ENCODE measurements at places on chromosomes 4 and X.

- DNase-seq = no peak
Observed at GRCh38 chr4:742096-742741, 36.6 kb downstream of the PCGF3 start.

GRCh38 chr4:154686838-154687237, 57.0 kb upstream of the LRAT start:
- no peak for DNase-seq

- DNase-seq = no peak
Observed at GRCh38 chr4:120083152-120083551, 16.5 kb upstream of the MAD2L1 start.

GRCh38 chrX:25207803-25208475, 192.2 kb upstream of the ARX start:
- DNase-seq = no peak

DNA sequence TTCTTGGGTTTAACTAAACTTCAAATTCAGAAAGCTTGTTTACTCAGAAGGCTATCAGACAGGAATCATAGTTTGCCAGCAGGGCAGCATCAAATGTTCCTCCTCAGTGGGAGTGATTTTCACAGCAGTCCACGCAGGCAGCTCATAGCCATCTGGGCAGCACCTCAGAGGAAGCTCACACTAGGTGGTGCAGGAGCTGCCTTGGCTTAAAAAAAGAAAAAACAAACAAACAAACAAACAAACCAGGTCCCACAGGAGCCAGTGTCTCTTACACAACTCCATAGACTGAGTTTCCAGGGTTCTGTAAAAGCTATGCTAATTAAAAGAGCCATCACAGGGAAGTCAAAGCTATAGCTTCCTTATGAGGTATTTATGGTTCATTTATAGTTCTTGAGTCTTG, 10.5 kb upstream of the KLHL5 start:
- DNase-seq = no peak

- no peak for DNase-seq
Observed at GRCh38 chr4:107044170-107044569, 8.1 kb upstream of the DKK2 start.

GRCh38 chr4:143186649-143187048, 1.9 kb downstream of the USP38 start:
- DNase-seq = no peak

DNA sequence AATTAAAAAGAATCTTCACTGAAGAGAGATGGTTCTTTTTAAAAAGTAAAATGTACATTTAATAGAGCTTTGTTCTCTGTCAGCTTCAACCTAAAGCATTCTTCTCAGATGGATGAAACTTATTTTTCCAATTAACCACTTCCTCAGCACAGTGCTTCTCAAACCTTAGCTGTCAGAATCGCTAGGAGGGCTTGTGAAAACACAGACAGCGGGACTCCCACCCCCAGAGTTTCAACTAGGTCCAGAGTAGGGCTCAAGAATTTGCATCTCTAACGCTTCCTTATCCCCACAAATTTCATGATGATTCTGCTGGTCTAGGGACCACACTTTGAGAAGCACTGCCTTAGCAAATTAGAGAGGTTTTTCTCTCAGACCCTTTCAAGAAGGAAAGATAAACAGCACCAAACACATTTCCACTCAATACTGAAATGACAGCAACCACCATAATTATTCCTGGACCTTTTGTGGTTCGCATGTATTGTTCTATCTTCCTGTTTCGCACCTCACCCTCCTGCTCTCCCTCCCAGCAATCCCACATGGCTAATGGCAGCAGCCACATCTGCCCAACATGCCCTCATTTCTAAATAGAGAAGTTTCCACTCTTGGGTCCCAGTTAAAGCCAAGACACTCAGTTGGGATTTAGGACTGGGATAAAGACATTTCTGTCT, 73.2 kb downstream of the ZNF827 start:
- DNase-seq = no peak

DNA sequence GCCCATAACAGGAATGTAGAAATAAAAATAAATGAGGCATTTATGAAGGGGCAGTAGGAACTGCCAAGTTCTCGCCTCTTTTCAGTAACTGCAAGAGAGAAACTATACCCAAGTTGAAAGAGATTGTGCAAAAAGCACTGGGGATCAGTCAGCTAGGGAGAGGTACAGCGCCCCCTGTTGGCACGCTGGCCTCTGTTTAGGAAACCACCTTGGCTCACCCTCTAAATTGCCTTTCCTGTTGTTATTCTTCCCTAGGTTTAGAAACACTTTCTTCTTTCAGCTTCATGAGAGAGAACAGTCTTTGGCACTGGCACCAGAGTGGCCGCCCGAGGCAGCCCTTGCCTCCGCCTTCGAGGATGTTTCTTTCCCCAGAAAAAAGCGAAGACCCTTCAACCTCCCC, 348.5 kb downstream of the MID1IP1 start:
- DNase-seq = peak; percentile 44

DNA sequence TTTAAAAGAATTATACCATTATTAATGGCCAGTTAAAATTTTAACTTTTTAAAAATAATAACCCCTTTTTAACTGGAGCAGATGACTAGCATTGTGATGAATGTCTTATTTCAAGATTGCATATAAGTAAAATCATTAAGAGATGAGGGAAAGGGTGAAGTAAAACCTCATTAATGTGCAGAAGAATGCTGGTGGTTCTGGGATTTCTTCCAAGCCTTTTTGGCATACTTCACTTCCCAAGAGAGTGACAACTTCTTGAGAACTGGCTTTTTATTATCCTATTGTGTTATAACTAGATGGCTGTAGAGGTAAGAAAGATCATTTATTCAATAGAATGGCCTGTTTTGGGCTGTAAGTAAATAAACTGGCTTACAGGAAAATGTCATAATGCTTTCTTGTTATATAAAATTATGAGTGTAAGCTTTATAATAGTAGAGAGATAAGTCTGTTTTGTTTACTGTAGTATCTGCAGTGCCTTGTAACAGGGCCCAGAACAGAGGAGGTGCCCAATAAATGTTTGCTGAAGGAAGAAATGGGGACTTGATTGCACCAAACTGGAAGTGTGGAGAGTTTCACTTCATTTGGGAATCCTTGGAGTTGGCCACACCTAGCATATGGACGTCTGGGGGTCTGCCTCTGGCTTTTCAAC, 242.9 kb upstream of the PITX2 start:
- no peak for DNase-seq

- DNase-seq = no peak
Observed at GRCh38 chr4:7572894-7573293, 138.2 kb upstream of the PSAPL1 start.

DNA sequence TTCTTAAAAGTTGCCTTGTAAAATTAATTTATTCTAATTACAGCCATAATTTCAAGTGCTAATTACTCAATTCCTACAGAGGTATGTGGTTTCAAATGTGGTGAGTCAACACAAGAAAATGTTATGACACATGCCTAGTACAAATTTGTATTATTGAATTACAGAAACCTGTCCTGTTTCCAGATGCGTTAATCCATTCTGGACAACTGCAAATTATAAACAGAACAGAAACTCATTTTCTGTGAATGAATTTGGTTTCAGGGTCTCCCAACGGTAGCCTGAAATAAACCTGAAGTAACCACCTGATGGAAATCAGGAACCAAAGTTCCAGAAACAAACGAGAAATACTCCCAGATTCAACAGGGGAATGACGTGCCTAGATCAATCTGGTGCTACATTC, 328.6 kb upstream of the F9 start:
- DNase-seq = no peak

- DNase-seq = no peak
Observed at GRCh38 chrX:21176921-21177571, 197.2 kb upstream of the CNKSR2 start.

GRCh38 chr4:25347473-25347872, 29.6 kb upstream of the ANAPC4 start:
- DNase-seq = no peak

DNA sequence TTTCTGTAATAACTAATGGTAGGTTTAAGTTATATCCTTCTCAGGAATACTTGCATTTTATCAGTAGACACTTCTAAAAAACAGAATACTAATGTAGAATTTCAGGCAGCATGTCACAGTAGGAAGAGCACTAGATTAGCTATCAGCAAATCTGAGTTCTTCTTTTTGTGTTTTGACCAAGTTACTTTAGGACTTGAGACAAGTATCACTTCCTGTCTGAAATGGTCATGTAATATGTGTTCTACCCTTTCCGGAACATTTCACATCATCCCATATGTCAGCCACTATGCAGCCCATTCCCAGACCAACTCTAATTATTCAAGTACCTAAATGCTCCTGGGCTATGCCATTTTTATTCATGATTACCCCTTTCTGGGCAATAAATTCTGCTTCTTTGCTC, 401.8 kb upstream of the RPS6KA3 start:
- no peak for DNase-seq

GRCh38 chr4:52588097-52588496, 71.0 kb downstream of the USP46 start:
- no peak for DNase-seq

DNA sequence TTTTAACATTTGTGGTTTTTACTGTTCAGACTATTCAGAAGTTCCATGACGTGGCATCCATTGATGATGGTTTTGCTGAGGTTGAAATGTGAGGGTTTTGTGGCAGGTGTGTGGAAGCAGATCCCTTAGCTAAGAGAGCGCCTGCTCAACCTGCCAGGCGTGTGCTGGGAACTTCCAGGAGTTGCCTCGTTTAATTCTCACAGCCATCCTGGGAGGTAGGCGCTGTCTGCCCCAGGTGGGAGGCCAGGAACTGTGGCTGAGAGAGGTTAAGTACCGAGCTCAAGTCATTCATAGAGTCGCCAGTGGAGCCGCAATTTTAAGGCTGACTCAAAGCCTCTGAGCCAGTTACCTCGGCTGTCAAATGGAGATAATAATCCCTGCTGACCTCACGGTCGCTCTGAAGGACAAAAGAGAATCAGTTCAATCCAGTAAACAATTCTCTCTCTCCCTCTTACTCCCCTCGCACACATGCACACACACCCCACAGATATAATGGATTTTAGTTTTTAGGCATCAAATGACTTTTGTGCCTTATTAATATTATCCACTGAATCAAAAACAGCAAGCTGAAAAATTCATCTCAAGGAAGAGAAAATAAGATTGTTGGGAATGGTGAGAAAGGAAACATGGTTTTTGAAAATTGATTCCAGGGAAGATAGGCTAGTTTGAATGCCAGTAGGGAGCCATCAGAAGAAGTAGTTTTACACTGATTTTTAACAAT, 171.3 kb downstream of the PTTG2 start:
- peak; percentile 24 for DNase-seq
